AG04450 (cell line): ENCODE measurements at places on chromosomes 12 and 14.

DNA sequence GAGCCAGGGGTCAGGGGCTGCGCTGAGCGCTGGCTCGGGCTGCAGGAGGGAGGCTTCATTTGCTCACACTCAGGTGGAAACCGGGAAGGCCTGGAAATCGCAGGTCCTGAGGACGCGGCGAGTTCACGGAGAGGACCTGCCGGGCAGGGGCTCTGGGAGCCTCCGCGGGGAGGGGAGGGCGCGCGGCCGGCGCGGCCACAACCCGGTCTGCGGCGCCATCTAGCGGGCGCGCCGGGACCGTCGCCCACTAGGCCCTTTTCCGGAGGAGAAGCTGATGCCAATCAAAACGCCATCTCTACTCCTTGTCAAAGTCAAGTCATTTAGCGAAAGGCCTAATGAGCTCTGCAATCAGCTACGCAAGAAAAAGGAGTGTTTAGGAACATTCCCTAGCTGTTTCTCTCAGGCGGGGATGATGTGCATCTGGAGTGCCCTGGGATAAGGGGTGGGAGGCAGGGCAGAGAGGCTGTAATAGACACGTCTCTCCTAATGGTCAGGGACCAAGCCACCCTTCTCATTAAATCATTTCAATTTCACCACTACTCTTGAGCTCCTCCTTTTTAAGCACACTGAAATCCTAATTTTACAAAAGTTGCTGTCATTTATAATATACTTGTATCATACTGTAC is 885.8 kb upstream of the TMEM132C start:
- no peak for DNase-seq

DNA sequence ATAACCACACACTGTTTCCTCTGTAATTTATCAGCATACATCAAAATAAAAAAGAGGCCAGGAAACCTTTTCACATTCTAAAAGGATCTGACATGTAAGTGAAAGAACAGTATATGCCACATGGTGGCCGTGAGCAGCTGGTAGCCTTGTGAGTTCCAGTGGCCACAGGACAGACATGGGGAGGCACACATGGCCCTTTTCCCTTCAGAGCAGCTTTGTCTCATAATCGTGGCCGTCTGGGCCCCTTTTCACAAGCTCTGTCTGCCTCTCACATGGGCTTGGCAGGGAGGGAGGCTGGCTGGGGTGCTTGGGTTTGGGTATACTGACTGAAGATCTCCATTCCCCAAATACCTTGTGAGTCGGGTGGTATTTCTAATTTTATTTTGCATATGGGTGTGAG is 1.5 kb upstream of the ZDHHC22 start:
- DNase-seq: no peak

GRCh38 chr12:66392266-66392915 is 90.1 kb downstream of the HELB start:
- no peak for DNase-seq

DNA sequence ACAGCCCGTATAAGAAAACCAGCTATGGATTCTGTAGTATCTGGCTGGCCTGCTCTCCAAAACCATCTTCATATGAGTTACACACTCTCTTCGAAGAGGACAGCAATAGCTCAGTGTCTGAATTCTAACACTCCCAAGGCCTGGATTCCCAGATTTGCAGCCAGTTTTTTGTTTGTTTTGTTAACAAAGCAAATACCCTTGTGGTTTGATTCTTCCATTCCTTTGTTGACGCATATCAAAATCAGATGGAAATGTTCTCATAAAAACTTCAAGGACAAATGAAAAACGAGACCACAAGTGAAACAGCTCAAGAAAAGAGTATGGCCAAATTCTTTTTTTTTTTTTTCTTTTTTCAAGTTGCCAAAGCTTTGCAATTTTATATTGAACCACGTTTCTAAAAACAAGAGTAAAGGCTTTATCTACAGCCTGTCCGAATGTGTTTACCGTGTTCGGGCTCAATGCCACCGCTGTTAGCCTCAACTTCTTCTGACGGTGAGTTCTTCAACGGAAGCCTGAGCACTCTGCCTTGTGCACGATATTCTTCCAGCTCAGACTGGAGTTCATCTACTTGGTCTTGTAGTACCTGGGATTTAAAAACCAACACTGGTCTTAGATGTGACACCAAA is 67.5 kb downstream of the NIN start:
- peak; percentile 47 for DNase-seq

DNA sequence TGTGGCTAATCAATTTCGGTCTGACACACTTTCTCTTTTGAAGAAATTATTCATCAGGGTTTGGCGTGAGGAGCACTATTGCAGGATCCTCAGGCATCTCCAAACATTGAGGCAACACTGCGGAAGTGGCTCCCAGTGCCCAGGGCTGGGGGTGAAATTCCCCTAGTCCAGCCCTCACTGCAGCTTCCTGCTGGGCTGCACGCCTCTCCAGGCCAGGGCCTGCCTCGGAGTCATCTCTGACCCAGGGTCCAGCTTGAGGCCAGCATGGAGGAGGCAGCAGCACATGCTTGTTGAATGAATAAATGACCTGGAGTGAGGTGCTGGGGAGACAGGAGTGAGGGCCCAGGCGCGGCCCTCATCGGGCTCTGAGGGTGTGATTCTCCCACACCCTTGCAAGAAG is 36.0 kb upstream of the TDRD9 start:
- DNase-seq: no peak

GRCh38 chr14:99562856-99563748 is 40.9 kb downstream of the CCDC85C start:
- DNase-seq: peak; percentile 39

GRCh38 chr12:76455582-76456345 is 103.8 kb downstream of the OSBPL8 start:
- peak; percentile 79 for DNase-seq

DNA sequence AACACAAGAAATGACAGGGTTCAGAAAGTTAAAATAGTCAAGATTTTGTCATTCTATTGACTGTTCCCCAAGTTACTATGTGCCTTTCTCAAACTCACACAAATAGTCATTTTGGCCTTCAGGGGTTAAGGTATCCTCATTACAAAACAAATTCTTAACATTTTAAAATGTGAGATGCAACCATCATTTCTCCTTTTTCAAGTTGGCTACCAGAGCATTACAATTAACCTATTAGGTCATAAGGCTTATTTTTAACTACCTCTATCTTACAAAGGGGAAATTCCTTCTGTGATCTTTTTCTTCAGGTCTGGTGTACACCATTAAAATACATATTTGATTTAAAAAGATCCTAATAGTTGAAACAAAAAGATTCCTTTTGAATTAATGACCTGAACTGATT is 61.2 kb downstream of the SLC38A1 start:
- no peak for DNase-seq

DNA sequence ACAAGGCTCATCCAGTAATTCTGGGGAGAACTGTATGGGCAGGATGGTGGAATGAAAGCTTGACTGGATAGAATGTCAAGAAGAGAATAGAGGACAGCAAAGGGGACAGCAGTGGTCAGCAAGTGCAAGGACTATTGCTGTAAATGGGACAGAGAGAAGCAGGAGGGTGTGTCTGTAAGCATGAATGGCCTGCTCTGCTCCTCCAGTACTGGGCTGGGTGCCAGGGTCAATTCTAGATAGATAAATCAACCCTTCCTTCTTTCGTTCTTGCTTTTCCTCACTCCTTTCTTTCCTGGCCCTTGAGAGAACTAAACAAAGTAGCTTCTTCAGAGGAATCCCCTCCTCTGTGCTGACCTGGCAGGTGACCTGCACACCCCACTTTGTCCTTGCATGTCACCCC is 1019.2 kb downstream of the BCL11B start:
- DNase-seq: no peak

- DNase-seq: no peak
These were observed 24.4 kb downstream of the PIGH start for GRCh38 chr14:67575684-67576083.

GRCh38 chr14:68462683-68463082 is 330.2 kb downstream of the ZFP36L1 start:
- DNase-seq: no peak

GRCh38 chr12:96040305-96041133 is 5.1 kb upstream of the LTA4H start:
- DNase-seq: no peak
